ENCODE measurements at places on chromosomes 16 and 17. TPM values are rescaled to one million over a fixed set of nuclear protein-coding genes. Genes with fewer than 3 reads are reported as not detected.

CLEC10A gene
- 1.1 TPM for total RNA-seq

XPO6 gene
- 46.2 TPM for total RNA-seq

CDH5 gene
- 13.5 TPM for total RNA-seq

HOXB4 gene
- total RNA-seq: 1.1 TPM

CXCL16 gene
- 14.5 TPM for total RNA-seq
